WTC11 (cell line): ENCODE measurements at places on chromosomes 2 and 18.

DNA sequence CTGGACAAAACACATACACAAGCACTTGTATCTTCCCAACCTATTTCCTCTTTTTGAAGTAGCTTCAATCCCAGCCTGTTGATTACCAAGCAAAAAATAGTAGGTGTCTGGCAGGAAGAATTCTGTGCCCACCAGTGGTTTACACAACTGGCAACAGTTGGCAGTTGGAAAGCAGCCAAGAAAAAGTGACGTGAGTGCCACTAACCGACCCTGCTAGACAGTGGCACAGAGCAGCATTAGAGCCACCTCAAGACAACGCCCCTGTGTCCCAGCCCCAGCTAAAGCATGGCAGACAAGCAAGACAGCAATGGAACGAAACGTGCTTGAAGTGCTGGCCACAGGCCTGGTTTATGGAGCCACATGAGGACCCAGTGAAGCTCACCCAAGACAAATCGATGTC lies 379.6 kb downstream of the FBXO15 start:
- no peak for DNase-seq

DNA sequence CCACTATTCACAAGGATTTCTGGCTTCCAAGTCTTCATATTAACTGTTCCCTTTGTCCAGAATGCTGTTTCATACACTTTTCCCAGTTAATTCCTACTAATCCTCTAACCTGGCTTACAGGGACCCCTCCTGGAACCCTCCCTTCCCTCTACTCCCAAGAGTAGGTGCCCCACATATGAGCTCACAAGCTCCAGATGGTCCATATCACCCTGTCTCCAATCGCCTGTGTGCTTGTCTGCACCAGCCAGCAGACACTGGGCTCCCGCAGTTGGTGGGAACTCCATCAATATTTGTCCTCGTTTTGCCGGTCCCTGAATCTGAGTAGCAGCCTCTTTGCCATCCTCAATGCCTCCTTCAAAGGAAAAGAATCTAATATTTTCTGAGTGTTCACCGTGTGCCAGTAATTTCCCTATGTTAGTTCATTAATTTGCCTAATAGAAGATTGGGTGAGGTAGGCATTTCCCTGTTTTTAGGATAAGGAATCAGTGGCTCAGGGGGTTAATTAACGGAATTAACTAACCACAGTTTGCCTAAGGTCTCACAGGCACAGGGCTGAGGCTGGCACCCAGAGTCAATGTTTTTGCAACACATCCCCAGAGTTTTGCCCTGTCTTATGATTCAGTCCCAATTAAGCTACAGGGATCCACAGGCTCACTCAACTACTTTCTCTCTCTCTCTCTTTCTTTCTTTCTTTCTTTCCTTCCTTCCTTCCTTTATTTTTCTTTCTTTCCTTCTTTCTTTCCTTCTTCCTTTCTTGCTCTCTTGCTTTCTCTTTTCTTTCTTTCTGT lies 141.6 kb upstream of the CYP1B1 start:
- DNase-seq, result no peak

- no peak for DNase-seq
These were observed 118.5 kb upstream of the SALL3 start for GRCh38 chr18:78861116-78861515.

DNA sequence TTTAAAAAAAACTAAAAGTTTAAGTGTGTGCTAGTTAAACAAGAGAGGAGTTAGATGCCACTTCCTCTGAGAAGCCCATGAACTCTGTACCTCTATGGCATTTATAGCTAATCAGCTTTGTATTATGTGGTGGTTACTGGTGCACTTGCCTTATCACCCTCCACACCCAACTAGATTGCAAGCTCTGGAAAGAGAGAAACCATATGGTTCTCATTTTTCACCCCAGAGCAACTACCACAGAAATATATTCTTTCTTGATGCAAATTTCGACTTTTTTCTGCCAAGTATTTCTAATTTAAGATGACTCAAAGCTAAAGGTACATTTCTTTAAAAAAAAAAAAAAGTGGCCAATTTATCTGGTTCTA lies 24.2 kb downstream of the RAPH1 start:
- DNase-seq, result no peak

GRCh38 chr2:169573974-169574299 lies 272 bp upstream of the FASTKD1 start:
- no peak for DNase-seq

DNA sequence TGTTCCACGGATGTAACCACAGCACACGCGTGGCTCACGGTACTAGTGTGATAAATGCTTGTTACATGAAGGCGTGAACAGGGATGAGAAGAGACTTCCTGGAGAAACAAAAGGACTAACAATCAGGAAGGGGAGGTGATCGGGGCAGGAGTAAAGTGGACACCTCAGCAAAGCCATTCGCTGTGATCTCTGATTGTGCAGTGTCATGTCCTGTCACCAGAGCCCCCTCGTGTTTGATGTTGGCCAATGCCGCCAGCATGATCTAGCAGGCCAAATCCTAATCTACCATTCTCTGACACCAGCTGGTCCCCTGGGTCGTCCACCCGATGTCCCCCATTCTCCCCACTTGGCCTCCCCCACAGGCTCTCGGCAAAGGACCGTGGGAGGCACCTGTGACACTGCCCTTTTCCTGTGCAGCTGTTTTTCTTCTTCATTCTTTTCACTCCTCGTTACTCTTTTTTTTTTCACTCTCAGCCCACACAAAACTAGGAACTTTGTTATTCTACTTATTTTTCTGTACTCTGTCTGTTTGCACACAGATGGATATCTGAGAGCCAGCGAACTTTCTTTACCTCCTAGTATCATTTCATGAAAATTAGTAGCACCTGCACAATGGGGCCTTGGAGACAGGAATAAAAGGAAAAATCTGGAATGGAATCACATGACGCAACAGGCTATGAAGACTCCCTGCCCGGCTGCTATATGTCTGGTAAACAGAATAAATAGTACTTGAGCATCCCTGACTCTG lies 146.8 kb downstream of the TGIF1 start:
- no peak for DNase-seq

DNA sequence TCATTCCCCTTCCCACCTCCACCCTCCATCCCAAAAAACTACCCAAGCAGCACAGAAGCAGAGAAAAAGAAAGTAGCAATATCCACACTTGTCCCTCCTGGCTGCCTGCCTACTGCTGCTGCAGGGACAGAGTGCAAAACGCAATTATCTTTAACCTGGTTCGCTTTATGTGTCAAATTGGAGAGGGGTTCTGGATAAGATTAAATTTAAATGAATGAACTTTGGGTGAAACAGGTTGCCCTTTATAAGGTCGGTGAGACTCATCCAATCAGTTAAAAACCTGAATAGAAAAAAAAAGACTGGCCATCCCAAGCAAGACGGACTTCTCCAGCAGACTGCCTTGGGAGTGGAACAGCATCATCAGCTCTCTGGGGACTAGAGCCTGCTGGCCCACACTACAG lies 62.6 kb downstream of the ANKRD44 start:
- no peak for DNase-seq

GRCh38 chr2:186909095-186909494 lies 60.1 kb upstream of the ZSWIM2 start:
- DNase-seq, result no peak

- DNase-seq, result no peak
These were observed 699.6 kb downstream of the NYAP2 start for GRCh38 chr2:226098861-226099745.

DNA sequence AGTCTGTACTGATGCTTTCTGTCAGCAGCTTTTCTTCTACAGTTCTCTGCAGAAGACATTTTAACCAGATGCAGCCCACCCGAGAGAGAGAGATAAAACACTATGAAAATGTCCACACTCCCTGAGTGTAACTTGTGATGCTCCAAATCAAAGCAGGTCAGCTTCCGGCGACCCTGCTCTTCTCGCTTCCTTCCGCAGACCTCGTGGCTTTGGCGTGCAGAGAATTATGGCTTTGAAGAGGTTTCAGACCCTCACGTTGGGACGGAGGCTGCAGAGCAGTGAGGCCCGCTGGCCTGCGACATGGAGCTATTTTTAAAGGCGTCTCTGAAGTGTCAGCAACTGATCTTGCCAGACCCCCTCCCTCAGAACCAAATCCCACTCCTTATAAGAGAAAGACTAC lies 41.8 kb downstream of the TMEM163 start:
- no peak for DNase-seq

DNA sequence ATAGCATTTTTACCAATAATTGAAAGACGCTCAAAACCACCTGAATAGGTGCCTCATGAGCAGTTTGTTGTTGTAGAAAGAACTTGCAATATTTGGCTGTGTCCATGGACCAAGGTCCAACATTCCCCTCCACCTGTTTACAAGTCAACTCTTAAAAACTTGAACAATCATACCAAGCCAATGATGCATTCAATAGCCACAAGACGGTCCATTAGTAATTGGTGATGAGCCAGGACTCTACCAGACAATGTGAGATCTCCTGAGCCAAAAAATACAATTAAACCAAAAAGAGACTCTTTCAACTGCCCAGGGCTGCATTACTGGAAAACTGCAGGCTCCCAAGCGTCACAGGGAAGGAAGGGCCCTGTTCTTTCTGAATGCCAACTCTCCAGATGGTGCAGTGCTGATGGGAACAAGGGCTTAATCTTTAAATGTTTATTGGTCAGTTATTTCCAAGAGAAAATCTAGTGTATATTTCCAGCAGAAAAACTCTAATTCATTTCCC lies 118.8 kb upstream of the EPB41L3 start:
- DNase-seq, result no peak
